ENCODE measurements at places on chromosomes 4 and X.

DNA sequence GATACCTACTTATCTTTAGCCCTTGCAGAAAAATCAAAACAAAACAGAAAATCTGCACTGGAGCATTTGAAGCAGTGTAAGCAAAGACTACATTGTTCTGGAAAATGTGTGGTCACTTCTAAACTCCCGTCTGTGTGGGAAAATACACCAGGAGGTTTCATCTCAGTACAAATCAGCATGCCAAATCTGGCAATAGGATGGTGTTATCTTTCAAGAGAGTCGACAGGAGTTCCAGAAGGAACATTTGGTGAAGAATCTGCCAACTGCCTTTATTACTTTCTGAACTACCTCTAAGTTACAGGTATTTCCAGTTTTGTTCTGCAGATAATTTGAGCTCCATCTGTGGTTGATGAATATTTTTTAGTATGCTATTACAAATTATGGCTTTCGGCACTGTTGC, 1348.0 kb downstream of the RAPGEF2 start:
- DNase-seq = no peak

DNA sequence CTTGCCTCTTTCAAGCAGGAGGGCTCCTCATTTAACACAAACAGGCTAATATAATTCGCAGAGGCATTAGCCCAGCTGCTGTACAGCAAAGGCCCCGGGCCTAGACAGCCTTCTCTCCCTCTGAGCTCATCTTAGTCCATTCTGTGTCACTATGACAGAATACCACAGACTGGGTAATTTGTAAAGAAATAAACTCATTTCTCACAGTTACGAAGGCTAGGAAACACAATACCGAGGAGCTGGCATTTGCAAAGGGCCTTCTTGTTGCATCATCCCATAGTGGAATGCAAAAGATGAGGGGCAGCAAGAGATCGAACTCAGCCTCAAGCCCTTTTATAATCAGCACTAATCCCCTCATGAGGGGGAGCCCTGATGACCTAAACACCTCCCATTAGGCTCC, 48.5 kb downstream of the TSPAN5 start:
- no peak for DNase-seq

DNA sequence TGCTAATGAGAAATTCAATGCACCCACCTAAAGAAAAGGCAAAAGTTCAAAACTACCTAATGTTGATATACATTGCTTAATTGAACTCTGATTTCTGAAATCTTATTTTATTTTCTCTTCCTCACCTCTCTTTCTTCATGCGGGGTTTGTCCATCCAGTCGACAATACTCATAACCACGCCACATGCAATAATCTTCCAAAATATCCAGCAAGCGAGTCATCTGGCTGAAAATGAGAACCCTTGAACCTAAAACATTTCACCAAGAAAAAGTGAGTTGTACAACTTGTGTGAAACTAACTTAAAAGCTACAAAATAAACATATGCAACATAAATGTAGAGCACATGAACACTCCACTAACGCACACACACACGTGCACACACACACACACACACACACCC, 26.7 kb downstream of the SMARCA1 start:
- DNase-seq = no peak

DNA sequence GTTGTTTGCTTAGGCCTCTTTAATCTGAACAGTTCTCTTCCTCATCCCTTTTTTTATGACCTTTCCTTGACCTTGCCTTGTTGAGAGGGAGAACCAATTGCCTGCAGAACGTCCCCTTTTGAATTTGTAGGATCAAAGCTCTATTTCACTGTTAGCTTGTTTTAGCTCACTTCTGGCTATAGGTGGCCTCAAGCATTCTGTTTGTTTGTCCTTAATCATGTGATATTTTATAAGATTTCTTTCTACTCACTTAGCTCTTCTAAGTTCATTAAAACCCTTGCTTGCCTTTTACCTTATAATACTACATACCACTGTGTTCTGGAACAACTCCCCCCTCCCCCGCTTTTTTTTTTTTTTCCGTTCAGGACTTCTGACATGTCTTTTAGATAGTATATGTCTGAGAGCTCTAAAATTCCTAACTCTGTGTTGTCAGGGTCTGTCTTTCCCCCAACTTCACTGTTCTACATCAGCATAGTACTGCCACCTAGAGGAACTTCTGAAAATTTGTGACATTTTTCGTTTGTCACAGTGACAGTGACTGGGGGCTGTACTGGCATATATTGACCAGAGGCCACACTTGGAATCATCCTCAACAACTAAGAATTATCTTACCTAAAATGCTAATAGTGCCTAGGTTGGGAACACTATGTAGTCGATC, 128.5 kb downstream of the LARP7 start:
- peak; percentile 59 for DNase-seq

- no peak for DNase-seq
These were observed 64.0 kb upstream of the ACSL1 start for GRCh38 chr4:184889666-184890335.

DNA sequence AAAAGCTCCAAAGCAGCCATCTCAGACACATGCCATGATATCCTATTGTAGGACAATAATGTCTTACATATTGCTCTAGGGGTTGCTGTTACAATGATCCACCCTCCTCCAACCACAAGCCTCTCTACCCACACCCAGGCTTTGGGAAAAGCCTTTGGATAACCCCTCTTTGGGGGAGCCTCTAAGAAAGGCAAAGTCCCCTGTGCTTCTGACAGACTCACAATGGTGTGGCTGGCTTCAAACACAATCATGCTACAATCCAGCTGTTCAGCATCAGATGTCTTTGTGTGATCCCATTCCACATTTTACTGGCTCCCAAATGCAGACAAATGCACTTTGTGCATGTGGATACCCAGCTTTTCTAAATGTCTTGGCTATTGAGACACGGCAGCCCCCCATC, 65.9 kb upstream of the CAPN6 start:
- DNase-seq = no peak

- no peak for DNase-seq
These were observed 1.4 kb upstream of the SMR3A start for GRCh38 chr4:70359115-70359661.

DNA sequence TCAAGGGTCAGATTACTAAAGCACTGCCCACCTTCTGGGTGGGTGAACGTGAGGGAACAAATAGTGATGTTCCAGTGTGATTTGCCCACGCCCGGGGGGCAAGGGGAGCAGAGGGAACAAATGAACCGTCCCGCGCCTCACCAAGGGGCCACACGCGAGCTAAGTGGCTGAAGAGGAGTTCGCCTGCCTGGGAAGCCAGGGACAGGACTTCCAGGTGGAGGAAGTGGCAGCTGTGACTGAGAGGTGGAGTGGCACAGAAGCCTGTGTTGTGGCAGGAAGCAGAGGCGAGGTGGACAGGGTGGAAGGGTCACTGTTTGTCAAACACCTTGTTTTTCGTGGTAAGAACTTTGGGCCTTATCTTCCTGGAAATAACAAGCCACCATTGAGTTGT, 9.0 kb upstream of the SORBS2 start:
- no peak for DNase-seq

DNA sequence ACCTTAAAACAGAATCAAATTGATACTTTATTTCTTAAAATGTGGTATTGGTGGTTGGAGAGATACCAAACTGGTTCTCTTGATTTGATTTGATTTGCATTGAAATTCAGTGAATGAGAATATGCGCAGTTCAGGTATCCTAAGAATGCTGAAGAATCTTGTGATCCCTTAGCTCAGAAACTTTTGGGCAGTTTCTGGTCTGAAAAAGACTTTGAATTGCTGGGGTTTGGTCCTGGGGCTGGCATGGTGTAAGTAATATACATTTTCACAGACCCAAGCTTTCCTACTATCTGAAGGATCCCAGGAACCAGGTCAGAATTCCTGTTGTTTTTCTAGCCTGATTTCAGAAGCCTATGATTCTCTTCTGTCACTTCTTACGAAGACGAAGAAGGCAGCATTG, 6.6 kb downstream of the RAB33B start:
- DNase-seq = no peak

DNA sequence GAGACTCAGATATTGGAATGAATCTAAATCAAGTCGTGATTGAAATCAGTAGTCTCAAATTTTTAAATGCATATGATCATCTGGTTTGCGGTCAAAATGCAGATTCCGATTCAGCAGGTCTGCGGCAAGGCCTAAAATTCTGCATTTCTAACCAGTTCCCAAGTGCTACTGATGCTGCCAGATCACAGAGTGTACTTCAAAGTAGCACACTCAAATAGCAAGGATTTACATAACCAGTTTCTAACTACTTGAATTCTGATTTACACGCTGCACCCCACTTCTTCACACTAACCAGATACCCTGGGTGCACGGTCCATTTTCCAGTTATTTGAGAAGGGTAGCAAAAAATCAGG, 752 bp downstream of the MBTPS2 start:
- no peak for DNase-seq

GRCh38 chrX:623599-624315, 6.8 kb upstream of the SHOX start:
- no peak for DNase-seq

DNA sequence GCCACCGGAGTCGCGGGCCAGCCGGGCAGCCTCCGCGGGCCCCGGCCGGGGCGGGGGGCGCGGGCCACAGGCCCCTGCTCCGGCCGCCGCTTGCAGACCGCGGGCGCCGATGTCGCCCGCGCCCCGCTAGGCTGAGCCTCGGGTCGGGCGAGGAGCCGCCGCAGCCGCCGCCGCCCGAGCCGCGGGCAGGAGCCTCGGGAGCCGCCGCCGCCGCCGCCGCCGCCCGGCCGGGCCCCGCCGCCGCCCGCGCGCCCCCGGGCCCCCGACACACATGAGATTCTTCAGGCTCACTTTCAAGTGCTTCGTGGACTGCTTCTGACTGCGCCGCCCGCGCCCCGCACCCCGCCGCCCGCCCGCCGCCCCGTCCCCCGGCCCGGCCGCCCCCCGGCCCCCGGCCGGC, 345 bp downstream of the SLC6A8 start:
- no peak for DNase-seq

DNA sequence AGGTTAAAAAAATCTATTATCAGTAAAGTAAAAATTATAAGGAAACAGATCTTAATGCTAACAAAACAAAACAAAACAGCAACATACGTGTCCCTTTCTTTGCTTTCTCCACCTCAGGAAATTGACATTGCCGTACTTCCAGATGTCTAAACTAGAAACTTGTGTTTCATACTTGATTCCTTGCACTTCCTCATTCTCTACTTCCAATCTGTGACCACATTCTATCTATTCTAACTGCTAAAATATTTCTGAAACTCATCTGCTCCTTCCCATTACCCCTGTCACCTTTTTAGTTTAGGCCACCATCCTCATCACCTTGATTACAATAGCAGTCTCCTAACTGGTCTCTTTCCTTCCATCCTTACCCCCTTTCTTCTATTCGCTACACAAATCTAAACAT, 22.5 kb upstream of the RPA4 start:
- DNase-seq = no peak
